ENCODE measurements at places on chromosomes 6 and 20.

DNA sequence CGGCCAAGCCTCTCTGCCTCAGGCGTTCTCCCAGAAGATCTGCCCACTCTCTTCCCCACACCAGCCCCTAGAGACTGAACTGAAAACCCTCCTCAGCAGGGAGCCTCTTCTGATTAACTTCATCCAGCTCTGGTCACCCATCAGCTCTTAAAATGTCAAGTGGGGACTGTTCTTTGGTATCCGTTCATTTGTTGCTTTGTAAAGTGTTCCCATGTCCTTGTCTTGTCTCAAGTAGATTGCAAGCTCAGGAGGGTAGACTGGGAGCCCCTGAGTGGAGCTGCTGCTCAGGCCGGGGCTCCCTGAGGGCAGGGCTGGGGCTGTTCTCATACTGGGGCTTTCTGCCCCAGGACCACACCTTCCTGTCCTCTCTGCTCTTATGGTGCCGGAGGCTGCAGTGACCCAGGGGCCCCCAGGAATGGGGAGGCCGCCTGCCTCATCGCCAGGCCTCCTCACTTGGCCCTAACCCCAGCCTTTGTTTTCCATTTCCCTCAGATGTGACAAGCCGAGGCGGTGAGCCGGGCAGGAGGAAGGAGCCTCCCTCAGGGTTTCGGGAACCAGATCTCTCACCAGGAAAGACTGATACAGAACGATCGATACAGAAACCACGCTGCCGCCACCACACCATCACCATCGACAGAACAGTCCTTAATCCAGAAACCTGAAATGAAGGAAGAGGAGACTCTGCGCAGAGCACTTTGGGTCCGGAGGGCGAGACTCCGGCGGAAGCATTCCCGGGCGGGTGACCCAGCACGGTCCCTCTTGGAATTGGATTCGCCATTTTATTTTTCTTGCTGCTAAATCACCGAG is 14.2 kb downstream of the VEGFA start:
- DNase-seq, result no peak

GRCh38 chr6:69102416-69102815 is 467.3 kb downstream of the ADGRB3 start:
- DNase-seq, result no peak

- no peak for DNase-seq
Observed at GRCh38 chr6:64220801-64221200, 585.2 kb downstream of the PHF3 start.

- DNase-seq, result peak; percentile 34
Observed at GRCh38 chr20:38873050-38873581, 53.1 kb upstream of the FAM83D start.

DNA sequence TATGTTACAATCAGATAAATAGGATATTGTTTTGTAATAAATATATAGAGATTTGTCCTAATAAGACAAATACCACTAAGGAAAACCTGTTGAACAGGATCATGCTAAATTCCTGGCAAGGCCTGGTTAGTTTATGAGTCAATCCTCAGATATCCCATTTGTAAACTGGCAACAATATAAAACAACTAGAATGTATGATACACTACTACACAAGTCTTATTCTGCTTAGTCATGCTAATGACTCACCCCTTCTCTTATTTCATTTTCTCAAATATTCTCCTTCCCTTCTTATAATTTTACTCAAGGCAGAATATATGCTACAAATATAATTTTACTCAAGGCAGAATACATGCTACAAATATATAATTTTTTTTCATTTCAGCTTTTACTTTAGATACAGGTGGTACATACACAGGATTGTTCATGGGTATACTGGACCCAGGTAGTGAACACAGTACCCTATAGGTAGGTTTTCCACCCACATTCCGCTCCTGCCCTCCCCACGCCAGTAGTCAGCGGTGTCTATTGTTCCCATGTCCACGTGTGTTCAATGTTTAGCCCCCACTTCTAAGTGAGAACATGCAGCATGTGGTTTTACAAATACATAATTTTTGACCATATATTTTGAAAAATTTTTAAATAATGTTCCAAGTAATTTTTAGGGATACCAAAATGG is 6.3 kb downstream of the OSER1 start:
- DNase-seq, result no peak

DNA sequence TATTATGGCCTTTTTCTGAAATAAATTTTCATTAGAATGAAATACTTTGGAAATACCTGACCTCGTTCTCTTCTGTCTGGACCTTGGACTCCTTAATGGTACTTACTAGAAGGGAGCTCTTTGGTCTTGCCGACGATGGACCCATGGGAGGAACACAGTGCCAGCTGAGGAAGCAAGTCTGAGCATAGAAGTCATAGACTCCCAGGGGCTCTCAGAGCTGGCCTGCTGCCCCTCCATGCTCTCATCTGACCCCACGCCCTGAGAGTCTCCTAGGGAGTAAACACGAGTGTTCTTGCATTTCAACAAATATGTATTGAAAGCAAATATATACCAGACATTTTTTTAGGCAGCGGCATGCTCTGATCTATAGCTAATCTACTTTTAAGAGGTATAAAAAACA is 87.8 kb downstream of the PLEKHG1 start:
- no peak for DNase-seq

- no peak for DNase-seq
Observed at GRCh38 chr20:22285555-22285954, 298.8 kb downstream of the FOXA2 start.

DNA sequence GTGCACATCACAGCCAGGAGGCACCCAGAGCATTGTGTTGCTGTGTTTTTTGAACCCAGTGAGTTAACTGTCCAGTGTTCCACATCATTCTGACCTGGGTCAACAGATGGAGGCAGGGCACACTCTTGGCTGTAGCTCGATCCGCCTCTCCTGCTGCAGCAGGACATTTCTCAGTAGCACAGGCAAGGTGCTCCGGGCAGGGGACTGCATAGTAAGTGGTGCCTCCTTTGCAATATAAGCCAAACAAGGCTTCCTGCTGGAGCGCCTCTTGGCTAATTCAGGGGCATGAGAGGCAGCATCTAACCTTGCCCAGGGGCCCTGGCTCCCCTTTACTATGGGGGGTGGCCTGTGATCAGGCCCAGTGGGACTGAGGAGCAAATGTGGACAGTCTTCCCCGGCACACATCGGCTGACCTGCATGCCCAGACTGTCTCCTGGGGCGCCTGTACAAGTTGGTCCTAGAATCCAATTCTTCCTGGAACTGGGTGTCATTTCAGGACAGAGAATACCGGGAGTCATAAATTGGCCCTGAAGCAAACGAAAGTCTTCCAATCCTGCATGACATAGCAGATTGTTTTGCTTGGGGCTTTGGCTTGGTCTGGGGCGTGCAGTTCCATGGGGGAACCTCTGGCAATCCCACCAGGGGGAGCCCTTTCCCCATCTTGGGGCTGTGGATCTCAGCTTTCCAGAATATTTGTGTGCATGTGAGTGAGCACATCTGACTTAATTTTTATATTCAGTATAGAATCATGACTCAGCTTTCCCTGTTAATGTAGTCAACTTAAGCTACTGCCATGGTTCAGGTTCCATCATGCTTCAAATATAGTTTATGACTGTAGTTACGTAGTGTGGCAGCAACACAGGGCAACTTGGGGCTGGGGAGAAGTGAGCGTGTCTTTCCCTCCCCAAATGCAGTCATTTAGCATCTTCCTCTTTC is 56.0 kb upstream of the DDR1 start:
- peak; percentile 85 for DNase-seq

DNA sequence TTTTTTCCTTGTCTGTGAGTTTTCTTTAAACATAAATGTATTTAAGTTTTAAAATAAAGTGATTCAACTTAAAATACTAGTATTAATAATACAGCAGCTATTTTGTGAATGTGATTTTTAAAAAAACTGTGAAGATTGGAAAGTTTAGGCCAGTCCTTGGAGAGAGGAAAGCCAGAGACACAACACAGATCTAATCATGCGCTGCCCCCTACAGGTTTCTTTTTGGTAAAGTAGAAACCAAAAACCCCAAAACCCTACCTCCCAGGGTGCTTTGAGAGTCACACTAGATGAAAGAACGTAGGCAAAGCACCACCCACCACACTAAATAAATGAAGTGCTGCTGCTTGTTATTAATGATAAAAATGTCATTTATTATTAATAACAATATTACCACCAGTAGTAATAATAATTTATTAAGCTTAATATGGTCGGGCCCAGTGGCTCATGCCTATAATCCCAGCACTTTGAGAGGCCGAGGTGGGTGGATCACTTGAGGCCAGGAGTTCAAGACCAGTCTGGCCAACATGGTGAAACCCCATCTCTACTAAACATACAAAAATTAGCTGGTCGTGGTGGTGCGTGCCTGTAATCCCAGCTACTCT is 33.7 kb downstream of the SLC9A8 start:
- DNase-seq, result peak; percentile 71

GRCh38 chr6:291204-291696 is 1.0 kb upstream of the DUSP22 start:
- no peak for DNase-seq

GRCh38 chr20:59331721-59332329 is 31.4 kb downstream of the EDN3 start:
- DNase-seq, result no peak

DNA sequence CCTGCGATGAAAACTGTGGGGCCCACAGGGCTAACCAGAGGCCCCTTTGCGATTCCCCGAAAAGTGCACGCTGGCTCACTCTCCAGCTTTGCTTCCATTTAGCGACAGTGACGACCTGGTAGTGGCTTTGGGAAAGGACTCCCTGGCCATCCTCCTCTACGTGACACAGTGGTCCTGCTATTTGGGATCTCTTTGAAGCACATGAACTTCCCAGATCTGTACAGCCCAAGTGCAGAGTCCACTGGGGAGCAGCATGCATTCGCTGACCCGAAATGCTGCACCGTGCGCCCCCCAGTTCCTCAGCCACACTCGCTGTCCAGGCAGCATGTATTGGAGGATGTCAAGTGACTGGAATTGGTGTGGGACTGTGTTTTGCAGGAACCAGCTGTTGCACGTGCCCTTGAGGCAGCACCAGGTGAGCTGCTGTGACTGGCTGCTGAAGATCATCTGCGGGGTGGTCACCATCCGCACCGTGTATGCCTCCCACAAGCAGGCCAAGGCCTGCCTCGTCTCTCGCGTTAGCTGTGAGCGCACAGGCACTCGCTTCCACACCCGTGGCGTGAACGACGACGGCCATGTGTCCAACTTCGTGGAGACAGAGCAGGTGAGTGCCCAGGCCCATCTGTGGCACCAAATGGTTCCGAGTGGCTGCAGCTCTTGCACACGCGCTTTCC is 51.6 kb downstream of the SYNJ2 start:
- no peak for DNase-seq

DNA sequence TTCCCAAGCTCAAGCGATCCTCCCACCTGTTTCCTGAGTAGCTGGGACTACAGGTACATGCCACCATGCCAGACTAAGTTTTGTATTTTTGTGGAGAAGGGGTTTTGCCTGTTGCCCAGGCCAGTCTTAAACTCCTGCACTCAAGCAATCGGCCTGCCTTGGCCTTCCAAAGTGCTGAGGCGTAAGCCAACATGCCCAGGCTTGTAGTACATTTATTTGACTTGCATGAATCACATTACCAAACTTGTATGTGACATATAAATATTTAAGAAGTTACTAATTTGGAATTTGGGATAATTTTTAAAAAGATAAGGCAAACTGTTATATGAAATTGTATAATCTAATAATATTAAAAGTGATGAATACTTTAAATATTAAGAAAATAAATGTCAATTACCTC is 157.6 kb downstream of the MCHR2 start:
- no peak for DNase-seq

GRCh38 chr6:9062596-9062995 is 627.3 kb upstream of the SLC35B3 start:
- no peak for DNase-seq

- no peak for DNase-seq
Observed at GRCh38 chr6:112100561-112100960, 13.2 kb downstream of the FAM229B start.

DNA sequence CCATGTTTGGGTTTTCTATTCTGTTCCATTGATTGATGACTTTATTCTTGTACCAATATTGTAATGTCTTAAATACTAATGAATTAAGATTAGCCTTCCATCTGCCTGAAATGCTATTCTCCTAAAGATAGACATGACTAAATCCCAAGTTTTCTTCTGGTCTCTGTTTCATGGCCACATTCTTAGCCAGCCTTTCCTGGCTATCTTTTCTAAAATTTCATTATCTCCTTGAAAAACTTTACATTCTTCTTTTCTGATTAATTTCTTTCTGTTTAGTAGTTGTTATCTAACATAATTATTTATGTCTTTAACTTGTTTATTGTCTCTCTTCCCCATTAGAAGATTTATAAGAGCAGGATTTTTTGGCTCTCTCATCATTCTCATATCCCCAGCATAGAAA is 4.4 kb upstream of the PRIM2 start:
- DNase-seq, result no peak

DNA sequence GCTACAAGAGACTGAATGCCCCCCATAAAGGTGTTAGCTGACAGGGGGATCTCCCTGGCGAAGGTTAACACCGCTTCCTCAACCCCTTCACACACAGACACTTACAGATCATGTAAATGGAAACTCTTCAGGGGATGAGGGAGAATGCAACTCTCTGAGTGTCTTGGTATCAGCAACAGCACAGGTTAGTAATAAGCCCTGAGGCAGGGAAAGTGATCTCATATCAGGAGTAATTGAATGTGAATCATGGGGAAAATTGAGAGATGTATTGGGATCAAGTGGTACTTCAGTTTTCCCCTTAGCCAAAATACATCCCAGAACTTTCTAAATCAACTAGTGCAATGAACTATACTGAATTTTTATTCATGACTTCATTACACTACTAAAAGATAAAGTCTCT is 23.8 kb downstream of the OR2J3 start:
- no peak for DNase-seq

GRCh38 chr6:68637782-68638181 is 2.7 kb downstream of the ADGRB3 start:
- no peak for DNase-seq

DNA sequence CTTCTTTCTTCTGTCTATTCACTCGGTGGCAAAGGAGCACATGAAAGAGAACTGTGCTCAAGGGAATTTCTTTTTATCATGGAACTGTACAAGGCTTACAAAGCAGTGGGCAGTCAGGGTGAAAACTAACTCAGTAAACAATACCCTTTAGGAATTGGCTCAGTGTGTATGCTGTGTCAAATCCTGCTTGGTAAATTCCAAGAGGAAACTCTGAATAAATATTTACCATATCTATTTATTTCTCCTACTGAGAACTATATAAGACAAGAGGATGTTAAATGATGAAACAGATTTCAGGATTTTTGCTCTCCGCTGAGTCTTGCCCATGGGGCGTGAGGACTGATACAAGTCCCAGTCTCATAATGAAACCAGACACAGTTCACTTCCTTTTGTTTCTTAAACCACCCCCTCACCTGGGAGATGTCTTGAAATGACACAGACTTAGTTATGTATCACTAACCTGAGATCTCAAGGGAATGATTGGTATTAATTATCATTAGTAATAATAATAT is 188.8 kb downstream of the BACH2 start:
- no peak for DNase-seq

Measured in stimulated activated naive CD4-positive, alpha-beta T cell (primary cell).